ELR (cell line): ENCODE measurements at places on chromosomes 5 and 9.

GRCh38 chr5:126988021-126988569, 42.3 kb downstream of the MARCHF3 start:
- no peak for DNase-seq

GRCh38 chr5:159091596-159092331, 8.0 kb downstream of the EBF1 start:
- DNase-seq, result no peak

DNA sequence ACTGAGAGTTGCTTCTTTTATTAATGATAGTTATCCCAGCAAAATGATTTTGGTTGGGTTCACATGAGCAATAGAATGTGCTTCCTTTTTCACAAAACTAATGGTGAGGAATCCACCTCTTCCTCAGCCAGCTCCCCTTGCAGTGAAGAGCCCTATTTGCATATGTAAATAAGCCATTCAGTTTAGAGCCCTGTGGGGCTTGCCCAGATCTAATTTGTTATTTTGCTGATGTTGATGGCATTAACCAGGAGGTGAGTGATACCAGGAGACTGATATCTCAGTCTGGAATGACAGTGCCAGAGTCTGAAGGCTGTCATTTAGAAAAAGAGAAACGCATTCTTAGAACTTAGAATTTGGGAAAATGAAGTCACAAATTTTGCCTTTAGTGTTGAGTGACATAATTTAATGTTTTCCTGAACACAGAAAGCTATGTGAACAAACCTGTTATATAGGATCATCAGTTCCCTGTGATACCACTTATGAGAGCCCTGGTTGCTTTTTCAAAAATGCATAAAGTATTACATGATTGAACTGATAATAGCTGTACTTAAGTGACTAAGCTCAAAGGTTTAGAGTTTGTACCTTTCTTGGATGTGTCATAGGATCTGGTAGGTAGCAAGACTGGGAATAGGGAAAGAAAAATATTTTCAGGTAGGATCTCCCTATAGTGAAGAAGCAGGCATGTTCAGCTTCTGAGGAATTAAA, 271.6 kb downstream of the MAST4 start:
- no peak for DNase-seq

- no peak for DNase-seq
These were observed 717 bp upstream of the IQGAP2 start for GRCh38 chr5:76402251-76402885.

DNA sequence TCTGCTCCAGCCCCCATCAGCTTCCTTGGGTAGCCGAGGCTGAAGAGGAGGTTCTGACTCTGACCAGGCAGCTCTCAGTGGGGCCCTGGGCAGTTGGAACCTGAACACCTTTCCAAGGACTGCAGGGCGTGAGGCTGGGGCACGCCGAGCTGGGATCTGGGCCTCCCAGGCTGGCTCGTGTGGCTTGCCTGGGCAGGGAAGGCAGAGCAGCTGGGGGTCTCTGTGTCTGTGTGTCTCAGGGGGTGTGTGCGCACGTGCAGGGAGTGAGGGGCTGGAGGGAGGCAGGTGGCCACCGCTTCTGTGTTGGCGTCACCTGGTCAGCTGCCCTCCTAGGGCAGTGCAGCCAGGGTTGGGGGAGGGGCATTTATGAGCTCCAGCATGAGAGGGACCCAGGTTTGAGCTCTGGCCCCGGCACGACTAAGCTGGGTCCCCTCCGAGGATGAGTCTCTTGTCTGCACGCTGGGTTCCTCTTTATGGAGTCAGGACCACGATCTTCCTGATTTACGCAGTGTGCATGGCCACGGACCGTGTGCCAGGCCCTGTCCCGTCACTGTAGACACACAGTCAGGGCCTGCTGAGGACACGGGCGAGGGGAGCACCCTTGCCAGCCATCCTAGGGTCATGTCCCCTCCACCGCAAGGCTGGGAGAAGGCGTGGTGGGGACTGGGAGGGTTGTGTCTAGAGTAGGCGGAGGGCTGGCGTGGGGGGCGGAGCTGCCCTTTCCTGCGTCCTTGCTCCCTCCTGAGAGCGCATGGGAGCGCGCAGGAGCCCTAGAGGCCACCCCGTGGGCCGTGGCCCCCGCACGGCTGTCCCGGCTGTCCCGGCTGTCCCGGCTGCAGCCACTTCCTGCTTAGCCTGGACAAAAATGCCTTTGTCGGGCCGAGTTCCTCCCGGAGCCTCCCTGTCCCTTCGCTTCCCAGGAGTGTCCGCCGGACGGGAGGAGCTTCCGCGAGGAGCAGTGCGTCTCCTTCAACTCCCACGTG, 4.6 kb downstream of the ADAMTSL2 start:
- no peak for DNase-seq

DNA sequence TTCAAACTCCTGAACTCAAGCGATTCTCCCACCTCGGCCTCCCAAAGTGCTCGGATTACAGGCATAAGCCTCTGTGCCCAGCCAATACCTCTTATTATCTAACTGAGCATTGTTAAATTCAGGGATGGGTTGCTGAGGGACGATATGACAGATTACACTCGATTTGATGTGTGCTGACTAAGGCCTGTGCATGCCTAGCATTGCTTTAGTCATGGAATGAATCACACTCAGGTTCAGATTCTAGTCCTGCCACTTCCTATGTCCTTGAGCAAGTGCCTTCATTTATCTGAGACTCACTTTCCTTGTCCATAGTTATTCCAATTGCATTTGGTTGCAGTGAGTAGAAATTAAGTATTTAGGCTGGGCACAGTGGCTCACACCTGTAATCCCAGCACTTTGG, 19.5 kb downstream of the THBS4 start:
- peak; percentile 74 for DNase-seq

GRCh38 chr9:100865648-100866047, 162.9 kb upstream of the PLPPR1 start:
- DNase-seq, result no peak

- DNase-seq, result no peak
These were observed 215.6 kb downstream of the ACTL7B start for GRCh38 chr9:108640230-108640629.

DNA sequence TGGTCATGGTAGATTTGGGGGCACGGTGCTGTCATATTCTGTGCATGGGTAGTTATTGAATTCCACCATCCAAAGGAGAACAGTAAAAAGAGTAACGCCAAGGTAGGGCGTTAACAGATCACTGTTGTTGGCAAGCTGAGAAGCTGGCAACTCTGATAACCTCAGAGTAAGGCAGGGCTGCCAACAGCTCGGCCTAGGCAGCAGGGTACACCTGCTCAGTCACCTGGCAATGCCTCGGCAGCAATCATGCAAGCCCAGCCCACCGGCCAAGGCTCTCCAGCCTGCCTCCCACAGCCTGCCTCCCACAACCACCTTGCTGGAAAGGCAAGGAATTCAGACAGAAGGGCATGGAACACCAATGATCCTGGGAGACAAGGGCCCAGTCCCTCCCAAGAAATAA, 63.9 kb downstream of the KLHL3 start:
- DNase-seq, result no peak

GRCh38 chr9:111928359-111928720, 31.7 kb downstream of the UGCG start:
- peak; percentile 79 for DNase-seq

GRCh38 chr5:77816686-77817085, 40.5 kb upstream of the TBCA start:
- DNase-seq, result no peak

DNA sequence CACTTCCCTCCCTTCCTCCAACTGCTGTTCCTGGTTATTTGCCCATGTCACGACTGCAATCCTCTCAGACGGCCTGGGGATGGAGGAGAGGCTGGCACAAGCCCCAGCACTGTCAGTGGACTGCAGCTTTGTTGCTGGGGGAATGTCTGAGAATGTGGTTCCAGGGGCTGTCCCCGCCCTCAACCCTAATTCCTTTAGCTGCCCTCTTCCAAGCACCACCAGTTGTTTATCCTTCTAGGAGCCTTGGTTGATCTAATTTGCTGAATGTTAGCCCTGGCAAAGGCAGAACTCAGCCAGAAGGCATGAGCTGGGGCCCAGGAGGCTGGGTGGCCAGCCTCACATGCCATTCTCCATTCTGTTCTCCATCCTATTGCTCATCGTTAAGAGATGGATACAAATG, 51.6 kb downstream of the ADAM19 start:
- DNase-seq, result no peak

- DNase-seq, result no peak
These were observed 413.4 kb downstream of the TMEM38B start for GRCh38 chr9:106107716-106108115.

- peak; percentile 85 for DNase-seq
These were observed 1.3 kb downstream of the FBXL7 start for GRCh38 chr5:15501091-15501791.

DNA sequence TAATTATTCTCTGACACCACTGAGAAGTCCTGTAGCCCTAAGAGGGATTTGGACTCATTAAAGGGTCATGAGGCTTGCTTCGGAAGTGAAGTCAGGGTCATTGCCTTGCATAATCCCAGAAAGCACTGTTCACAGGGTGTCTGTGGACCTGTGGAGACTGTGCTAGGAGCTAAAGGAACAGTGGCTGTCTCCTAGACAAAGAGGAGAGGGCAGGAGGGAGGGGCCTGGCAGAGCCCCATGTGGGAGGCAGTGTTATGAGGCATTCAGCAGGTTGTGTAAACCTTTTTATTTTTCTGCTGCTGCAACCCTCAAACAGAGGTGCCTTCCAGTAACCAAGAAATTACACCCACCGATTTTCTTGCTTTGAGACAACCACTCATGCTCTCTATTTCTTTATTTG, 3.3 kb downstream of the TMEM174 start:
- DNase-seq, result no peak

DNA sequence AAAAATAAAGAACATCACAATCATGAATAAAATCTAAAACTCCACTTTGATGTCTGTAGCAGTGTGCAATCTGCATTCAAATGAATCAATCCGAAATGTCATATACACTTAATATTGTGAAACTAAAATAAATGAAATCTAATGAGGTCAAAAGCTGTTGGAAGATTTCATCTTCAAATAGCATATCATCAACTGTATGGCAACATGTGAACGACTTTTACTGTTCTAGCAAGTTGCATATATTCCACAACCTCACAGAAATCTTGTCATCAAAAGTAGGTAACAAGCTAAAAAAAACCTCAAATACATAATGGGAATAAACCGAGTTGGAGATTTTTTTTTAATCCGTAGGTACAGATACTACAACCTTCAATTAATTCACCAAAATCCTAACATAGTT, 1.2 kb downstream of the PTBP3 start:
- peak; percentile 27 for DNase-seq

- DNase-seq, result no peak
These were observed 118.1 kb downstream of the PRDM6 start for GRCh38 chr5:123207081-123207537.

DNA sequence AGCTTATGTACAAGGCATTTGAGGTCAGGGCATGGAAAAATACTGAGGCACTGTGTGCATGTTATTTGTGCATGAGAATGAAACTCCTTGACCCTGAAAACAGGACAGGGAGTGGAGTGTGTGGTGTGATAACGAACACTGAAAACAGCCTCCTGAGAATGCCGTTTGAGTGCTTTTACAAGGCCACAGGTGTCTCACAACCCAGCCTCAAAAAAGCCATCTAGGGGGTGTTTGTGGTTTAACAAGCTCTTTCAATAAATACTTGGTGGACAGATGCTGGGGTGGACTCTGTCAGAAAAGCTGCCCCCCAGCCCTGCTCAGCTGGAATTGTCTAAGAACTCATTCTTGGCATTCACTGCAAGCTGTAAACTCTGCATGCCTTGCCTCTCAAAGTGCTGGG, 94.0 kb upstream of the SLC25A48 start:
- no peak for DNase-seq

DNA sequence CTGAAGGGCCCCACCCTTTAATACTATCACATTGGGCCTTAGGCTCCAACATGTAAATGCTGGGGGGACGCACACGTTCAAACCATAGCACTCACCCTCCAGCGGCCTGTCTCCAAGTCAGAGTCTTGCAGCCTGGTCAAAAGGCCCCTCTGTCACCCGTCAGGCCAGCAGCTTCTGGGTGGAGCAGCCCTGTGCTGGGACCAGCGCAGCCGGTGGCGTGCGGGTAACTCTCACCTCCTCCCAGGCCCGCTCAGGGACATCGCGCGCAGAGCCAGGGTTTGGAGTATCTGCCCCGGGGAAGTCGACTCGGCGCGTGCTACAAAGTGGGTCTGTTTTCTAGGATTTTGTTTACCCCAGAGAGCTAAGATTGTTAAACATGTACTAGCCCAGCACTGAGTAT, 93.0 kb upstream of the COL5A1 start:
- no peak for DNase-seq

GRCh38 chr9:38621434-38622287, 1.3 kb upstream of the ANKRD18A start:
- DNase-seq, result no peak

DNA sequence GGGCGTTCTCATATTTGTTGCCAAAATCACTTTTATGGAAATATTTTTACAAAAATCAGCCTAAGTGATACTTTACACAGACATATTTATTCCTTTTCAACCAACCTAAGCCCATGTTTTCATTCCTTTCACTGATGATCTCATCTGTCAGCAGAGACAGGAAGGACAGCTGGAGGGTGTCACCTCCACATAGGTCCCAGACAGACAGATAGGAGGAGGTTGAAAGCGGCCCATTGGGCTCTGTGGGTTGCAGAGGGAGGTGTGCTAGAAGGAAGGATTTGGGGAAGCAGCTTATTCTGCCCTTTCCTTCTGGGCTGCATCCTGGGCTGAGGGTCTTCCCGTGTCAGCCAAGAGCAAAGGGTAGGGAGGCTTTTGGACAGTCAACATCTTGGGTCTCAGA, 26.0 kb upstream of the SEMA4D start:
- DNase-seq, result no peak

DNA sequence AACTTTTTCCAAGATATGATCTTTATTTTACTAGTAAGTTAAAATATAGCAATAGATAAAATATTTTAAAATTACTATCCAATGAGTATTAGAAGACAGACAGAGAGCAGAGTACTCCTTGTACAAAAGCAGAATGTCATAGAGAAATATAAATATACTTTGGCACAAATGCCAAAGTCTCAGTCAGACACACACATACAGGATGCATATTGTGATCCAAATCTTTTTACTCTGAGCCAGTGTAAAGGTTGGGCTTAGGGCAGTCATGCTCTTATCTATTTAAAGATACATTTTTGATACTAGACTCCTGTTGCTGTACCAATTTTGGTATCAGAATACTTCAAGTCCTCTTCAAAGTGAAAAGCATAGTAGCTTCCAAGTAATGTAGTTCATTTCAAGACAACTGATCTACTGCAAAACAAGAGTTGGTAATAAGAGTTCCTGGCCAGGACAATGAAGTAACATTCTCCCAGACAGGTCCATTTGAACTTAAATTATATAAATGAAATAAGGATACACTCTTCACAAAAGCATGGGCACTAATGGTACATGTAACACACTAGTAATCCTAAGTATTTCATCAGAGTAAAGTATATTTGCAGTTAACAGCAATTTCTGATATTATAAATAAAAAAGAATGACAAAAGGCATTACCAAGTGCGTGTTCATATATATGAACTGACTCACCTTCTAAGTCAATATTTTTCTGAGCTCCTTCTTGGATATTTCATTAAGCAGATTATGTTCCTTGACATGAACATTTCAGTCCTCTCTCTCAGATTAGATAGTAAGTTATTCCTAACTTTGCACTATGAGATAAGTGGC, 10.5 kb downstream of the PFDN1 start:
- peak; percentile 67 for DNase-seq

DNA sequence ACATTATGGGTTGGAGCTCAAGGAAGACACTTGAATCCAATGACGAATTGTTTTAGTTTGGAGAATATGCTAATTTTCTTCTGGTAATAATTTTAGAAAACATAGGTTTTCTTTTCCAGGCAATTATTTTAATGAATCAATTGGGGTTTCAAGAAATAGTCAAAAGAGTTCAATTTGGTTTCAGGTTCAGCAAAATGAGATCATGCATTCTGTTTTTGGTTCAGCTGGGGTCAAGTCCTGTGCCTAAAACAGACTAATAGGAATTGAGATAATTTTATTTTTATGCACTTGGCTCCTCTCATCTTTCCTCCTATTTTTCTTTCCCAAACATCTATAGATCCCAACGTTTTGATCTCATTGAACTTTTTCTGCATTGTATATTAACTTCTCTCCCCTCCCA, 596.8 kb downstream of the RAB3C start:
- DNase-seq, result no peak
